Spinal cord (tissue), 10 donors: ENCODE measurements at places on chromosomes 16 and 17. TPM values are rescaled to one million over a fixed set of nuclear protein-coding genes. Genes with fewer than 3 reads are reported as not detected.

DNA sequence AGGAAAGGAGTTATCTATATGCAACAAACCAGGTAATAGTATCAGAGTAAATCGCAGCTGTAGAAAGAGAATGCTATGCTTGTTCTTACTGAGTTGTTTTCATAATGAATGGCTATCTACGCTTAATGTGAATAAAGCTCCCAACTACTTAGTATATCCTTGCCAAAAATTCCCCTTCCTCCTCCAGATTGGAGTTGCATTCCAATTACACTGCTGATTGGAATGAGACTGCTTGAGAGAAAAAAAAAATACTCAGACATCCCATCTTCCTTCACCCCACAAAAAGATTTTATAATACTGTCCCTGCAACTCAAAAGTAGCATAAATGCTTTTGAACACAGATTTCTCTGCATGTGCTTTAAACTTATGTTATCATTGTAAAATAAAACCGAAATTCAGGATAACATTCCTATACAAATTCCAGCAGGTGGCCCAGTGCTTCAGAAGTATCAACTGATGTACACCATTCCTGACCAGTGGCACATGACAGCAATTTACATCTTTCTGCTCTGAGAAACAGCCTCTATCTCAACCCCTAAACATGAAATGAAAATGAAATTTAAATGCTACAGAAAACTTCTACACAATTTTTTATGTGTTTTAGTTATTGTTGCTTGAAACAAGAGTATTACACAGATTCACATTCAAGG, 47.0 kb downstream of the SMURF2 start:
- no peak for DNase-seq

DNA sequence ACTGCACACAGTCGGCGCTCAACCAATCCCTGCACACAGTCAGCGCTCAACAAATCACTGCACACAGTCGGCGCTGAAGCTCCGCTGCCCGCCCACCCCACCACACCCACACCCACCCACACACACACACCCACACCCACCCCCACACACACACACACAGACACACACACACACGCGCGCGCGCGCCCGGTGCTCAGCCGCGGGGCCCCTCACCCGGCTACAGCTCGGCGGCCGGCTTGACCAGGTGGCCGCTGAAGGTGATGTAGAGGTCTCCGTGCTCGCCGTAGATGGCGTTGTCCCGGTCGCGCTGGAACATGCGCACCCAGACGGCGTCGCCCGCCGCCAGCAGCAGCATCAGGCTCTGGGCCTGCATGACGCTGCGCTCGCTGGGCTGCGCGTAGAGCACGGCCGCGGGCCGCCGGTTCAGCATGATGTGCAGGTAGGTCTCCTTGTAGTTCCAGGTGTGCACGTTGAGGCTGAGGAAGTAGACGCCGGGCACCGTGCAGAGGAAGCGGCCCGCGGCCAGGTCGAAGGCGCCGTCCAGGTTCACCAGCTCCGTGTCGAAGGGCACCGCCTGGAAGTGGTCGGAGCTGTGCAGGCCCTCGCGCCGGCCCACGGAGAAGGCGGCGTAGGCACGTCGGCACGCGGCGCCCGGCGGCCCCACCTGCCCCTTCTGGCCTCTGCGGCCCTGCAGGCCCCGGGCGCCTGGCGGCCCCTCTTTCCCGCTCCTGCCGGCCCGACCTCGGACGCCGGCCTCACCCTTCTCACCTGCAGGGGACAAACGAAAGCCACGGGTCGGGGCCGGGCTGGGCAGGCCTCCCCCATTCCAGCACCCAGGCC, 2.5 kb downstream of the C1QTNF8 start:
- no peak for DNase-seq

GRCh38 chr16:47972246-47972985, 183.4 kb downstream of the ABCC12 start:
- no peak for DNase-seq

DNA sequence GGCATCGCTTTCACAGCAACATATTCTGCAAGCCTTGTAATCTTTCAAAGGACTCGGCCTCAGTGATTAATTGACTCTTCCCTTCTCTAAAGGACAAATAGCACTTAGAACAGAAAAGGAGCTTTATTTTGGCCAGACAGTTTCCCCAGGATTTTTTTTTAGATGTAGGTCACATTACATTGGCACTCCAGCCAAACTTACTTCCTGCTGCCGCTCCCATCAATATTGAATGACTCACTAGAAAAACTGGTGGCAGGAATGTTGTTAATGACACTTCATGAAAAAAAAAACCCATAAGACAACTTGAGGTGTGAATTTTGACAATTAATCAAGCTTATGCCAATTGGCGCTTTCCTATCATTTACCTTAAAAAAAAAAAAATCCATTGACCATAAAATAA, 432.6 kb downstream of the TOX3 start:
- peak; percentile 21 for DNase-seq

- no peak for DNase-seq
Observed at GRCh38 chr16:50644729-50645128, 36.4 kb downstream of the SNX20 start.

The KRTAP3-1 gene
- not detected for polyA plus RNA-seq

The RNF222 gene
- polyA plus RNA-seq = 0.11 TPM

GRCh38 chr16:3147757-3148104, 12.9 kb downstream of the ZNF213 start:
- no peak for DNase-seq

GRCh38 chr16:50861970-50862411, 120.1 kb downstream of the CYLD start:
- no peak for DNase-seq

DNA sequence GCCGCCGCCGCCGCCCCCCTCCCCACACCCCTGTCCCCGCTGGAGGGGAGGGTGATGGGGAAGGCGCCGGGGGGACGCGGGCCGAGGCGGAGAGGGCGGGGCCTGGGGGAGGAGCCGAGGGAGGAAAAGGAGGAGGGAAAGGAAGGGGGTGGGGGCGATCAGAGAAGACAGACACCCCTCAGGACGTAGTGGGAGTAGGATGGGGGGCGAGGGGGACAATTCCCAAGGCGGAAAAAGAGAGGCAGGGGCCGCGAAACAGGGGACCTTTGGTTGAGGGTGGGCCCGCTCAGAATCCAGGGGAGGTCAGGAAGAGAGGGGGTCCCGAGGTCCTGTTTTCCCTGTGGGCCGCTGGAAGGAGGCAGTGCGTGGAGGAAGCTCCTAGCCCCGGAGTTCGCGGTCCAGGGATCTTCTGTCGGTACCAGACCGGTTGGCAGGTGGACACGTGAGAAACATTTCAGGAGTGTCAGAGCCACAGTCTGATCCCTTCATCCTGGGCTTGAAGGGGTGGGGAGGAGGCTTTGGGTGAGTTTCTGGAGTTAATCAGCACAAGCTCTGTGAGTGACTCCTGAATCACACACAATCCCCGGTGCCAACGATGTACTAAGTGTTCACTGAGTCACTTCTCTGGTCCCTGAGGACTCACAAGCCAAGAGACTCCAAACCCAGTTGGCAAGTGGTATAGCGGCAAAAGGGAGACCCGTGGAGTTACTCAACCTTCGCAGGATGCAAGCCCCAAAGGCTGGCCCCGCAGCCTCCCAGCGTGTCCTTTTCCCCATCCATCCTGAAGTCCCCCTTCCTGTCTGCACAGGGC, at the start of gene XYLT1:
Gene XYLT1 (minus strand): TSS at position 53 of the 811 bp plus-strand sequence. CDS start 164 bp downstream, outside the sequence.
- DNase-seq = peak; percentile 60

GRCh38 chr17:1119924-1120323, 59.9 kb downstream of the ABR start:
- no peak for DNase-seq

- no peak for DNase-seq
Observed at GRCh38 chr16:87982581-87983041, 31.4 kb downstream of the BANP start.

- no peak for DNase-seq
Observed at GRCh38 chr17:82939621-82940135, 99.9 kb upstream of the ZNF750 start.

DNA sequence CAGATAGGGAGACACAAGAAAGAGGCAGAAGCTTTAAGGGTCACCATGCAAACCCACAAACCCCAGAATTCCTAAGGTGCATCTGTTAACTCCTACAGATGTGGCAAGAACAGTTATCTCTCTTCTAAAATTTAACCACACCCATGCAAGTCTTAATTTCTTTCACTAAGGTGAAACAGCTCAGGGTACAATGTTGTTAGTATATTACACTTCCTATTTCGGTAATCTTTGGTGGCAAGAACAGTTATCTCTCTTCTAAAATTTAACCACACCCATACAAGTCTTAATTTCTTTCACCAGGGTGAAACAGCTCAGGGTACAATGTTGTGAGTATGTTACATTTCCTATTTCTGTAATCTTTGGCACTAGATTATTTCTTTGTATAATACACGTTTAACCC, 6.6 kb downstream of the CCL23 start:
- no peak for DNase-seq

GRCh38 chr17:43332230-43332629, 66.6 kb upstream of the ARL4D start:
- no peak for DNase-seq

The KRTAP2-2 gene
- not detected for polyA plus RNA-seq

DNA sequence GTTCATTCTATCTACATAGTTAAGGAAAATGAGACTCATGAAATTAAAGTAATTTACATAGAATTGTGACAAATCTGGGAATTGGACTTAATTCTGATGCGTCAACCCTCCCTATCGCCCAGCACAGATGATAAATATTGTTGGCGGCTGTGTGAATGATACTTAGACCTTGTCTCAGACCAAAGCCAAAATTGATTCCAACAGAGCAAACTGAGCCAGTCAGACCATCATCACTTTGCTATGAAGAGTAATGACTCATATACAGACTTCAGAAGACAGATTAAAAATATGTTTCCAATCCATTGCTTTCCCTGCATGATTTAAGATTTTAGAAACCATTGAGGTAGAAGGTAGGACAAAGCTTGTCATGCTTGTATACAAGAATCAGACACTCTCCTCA, 1156.7 kb upstream of the CDH8 start:
- no peak for DNase-seq

GRCh38 chr17:29036584-29036983, 6.4 kb upstream of the PIPOX start:
- DNase-seq = no peak
